ENCODE measurements at places on chromosomes 7 and 10.

DNA sequence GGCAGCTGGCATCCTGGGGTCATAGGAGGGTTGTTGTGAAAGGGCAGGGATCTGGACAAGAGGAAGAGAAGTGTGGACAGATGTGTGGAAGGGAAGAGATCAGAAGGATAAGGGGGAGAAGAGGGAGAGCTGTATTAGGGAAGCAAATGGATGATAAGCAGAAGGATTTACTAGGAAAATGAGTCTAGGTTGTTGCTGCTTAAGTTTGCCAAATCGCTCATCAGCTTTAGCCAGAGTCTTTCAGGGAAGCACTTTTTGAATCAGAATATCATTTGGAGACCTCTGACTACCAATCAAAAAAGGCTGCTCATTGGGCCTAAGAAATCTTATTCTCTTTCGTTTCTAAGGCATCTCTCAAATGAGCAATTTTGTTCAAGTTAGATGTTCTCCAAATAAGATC, 2.6 kb upstream of the CSGALNACT2 start:
- no peak for DNase-seq

GRCh38 chr7:90771281-90771680, 175.2 kb downstream of the CDK14 start:
- no peak for DNase-seq

GRCh38 chr7:41758321-41758720, 55.4 kb upstream of the INHBA start:
- DNase-seq, result no peak

GRCh38 chr10:83073472-83073871, 1065.8 kb upstream of the GHITM start:
- no peak for DNase-seq

DNA sequence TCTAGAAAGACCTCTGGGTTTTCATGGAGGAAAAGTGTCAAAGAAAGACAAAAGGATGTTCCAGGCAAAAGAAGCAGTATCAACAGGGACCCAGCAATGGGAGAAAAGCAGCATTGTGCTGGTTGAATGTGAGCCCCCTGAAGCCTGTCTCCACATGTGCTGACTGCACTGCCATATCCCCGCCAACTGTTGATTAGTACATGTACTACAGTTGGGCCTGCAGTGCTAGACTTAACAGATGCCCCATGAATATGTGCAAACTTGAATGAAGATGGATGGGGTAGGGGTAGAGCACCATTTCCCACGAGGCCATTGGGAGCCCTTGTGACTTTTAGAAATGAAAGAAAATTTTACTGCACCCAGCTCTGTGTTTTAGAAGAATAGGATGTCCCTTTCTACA, 15.6 kb upstream of the WDR11 start:
- no peak for DNase-seq

GRCh38 chr10:125556882-125557281, 126.1 kb downstream of the TEX36 start:
- no peak for DNase-seq

DNA sequence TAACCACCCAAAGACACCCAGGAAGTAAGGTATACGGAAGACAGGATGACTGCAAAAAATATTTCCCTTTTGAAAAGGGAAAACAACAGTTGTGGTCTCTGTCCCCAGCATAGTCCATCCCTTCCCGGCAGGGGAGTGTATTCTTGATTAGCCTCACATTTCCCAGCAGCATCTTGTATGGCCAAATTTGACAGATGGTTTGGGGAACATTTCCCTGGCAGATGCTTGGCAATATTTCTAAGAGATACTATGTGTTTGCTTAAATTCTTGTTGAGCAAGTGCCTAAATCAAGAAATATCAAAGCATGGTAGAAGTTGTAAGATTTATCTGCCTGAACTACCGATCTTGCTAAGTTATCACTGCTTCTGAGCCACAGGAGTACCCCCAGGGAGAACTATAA, 56.9 kb upstream of the TPK1 start:
- DNase-seq, result no peak

DNA sequence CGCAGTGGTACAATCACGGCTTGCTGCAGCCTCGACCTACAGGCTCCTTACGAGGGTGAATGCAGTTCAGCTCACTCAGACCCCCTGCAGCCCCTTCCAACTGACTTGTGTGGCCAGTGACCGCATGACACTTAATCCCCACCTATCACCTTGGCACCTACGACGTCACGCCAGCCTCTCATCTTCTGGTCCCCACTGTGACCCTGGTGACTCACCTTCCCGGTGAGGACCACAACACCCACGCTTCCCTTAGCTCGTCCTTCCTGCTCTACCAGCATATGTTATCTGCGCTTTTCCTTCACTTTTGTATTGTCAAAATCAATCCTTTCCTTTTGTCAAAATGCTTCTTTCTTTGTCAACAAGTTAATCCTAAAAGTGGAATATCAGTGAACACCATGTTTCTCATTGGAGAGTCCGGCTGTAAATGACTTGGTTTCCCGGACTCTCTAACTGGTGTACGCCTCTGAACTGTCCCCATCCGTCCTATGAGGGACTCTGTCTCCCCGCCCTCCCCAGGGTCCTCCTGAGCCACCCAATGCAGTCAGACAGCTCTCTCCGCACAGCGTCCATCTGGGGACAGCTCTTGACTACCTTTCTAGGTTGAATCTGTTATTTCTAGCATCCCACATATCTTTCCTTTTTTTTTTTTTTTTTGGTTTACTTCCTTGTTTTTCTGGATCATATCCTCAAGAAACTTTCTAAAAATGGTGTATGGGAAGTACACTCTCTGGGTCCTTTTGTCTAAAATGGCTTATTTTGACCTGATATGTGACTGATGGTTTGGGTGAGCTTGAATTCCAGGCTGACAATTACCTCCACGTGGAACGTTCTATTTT, 37.3 kb downstream of the CFAP46 start:
- DNase-seq, result no peak

DNA sequence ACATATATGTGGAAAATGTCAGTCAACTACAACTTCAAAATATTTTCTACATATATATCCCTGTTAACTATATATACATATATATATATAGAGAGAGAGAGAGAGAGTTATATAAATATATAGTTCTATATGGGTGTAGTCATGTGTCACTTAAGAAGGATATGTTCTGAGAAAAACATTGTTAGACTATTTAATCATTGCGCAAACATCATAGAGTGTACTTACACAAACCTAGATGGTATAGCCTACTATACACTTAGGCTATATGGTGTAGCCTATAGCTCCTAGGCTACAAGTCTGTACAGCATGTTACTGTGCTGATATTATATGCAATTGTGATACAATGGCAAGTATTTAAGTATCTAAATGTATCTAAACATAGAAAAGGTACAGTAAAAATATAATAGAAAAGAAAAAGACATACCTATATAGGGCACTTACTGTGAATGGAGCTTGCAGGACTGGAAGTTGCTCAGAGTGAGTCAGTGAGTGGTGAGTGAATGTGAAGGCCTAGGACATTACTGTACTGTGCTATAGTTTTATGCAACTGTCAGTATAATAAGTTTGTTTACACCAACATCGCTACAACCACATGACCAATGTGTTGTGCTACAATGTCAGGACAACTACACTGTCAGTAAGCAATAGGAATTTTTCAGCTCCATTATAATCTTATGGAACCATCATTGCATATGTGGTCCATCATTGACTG, 18.0 kb upstream of the FGL2 start:
- DNase-seq, result no peak

- no peak for DNase-seq
Observed at GRCh38 chr10:61385231-61386001, 67.8 kb downstream of the TMEM26 start.

DNA sequence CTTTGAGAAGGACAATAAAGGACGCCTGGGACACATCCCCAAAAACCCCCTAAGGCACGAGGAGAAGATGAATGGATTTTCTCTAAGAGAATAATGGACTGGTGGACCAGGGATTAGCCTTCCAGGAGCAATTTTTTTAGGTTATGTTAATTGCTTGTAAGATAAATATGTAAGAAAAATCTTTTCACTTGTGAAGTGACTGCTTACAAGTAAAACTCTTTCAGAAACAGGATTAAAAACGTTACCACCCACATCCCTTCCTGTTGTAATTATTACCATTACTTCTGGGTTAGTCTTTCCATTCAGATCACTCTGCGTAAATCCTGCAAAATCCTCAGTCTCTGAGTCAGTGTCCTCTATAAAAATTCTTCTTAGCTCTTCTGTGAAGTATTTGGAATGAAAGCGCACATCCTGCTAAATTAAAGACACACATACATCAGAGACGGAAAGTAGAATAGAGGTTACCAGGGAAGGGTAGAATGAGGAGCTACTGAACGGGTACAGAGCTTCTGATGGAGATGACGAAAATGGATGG, 34.3 kb downstream of the CDCA7L start:
- no peak for DNase-seq

DNA sequence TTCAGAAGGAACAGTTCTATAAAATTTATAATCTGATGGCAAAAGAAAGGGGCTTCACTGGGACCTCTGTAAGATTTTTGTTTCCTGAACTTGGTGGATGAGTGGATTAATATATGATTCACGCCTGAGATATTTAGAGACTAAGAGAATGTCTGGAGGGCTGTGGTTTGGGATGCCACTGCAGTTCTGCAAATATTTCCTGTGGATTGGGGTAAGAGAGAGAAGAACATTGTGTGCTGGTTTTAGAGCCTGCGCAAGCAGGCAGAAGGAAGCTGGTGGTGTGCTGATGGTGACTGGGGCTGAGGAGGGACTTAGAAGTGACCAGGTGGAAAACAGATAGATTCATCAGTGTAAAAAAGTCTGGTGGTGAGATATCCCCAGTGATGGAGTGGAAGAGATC, 87.0 kb downstream of the SUGCT start:
- DNase-seq, result no peak

DNA sequence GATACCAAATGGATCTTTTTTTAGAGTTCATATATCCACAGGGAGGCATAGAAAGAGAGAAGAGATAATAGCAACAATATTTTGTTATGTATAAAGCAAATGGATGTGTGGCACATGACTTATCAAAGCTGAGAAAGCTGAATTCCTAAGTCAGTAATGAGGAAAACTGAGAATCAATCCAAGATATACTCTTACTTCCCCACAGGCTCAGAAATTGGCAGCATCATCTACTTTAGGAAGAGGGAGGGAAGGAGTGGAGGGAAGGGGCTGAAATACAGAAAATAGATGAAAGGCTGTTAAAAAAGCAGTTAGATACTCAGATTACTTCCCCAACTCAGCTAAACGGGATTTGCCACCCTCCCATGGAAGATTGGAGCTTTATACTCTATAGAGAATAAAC, 63.5 kb downstream of the SRI start:
- DNase-seq, result no peak

DNA sequence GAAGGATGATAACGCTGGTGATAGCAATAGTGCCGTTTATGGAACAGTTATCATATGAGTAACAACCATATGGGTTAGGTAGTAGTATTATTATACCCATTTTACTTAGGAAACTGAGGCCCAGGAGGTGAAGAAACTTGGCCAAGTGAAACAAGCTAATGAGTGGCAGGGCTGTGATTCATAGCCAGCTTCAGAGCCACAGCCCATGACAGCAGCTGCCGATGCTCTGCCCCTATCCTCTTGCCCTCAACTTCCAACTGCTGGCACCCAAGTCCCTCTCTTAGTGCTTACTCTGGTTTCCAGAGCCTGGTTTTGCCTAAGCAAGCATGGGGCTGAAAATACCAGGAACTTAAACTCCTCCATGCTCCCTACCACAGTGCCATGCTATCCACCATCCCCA, 12.3 kb downstream of the SH3PXD2A start:
- no peak for DNase-seq

DNA sequence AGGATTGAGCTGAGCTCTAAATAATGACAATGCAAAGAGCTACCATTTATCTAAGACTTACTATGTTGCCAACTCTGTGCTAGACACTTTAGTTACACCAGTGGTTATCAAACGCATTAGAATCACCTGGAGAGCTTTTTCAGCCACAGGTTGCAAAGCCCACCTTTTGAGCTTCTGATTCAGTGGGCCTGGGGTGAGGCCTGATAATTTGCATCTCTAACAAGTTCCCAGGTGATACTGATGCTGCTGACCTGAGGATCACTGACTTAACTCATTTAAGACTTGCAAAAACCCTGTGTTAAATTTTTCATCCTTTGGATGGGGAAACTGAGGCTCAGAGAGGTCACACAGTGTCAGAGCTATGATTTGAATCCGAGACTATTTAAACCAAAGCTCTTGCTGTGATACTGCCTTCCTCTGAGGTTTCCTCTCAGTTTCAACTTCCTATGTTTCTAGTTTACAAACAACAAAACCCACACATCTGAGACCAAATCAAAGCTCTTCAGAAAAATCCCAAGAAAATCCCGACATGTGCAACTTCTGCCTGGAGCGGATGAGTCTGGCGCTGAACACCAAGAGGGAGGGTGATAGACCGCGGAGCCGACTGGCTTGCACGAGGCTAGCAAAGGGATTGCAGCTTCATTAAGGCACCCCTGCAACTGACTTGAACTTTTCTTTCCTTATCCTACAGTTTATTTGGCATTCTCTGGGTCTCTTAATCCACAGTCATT, 124.9 kb downstream of the CYP26A1 start:
- no peak for DNase-seq

DNA sequence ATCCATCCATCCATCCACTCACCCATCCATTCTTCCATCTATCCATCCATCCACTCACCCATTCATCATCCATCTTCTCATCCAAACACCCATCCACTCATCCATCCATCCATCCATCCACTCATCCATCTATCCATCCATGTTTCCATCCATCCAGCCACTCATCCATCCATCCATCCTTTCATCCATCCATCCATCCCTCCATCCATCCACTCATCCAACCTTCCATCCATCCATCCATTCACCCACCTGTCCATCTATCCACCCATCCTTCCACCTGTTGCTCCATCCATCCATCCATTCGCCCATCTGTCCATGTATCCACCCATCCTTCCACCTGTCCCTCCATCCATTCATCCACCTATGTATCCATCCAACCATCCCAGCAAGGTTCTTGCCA, 378.4 kb upstream of the PFKP start:
- DNase-seq, result no peak

- no peak for DNase-seq
Observed at GRCh38 chr7:151491859-151492258, 27.8 kb downstream of the RHEB start.

GRCh38 chr7:27095050-27095896, 527 bp downstream of the HOXA1 start:
- no peak for DNase-seq

GRCh38 chr10:125017547-125018298, 75.8 kb downstream of the ZRANB1 start:
- no peak for DNase-seq

GRCh38 chr7:108423089-108423989, 32.9 kb downstream of the NRCAM start:
- no peak for DNase-seq

Measured in GM06990 (cell line).